Activated CD8-positive, alpha-beta memory T cell treated with anti-CD3 and anti-CD28 coated beads for 1 hour (primary cell): ENCODE measurements at places on chromosomes 12 and 14.

- DNase-seq = no peak
Measured at GRCh38 chr12:79274501-79275064, 410.0 kb downstream of the SYT1 start.

DNA sequence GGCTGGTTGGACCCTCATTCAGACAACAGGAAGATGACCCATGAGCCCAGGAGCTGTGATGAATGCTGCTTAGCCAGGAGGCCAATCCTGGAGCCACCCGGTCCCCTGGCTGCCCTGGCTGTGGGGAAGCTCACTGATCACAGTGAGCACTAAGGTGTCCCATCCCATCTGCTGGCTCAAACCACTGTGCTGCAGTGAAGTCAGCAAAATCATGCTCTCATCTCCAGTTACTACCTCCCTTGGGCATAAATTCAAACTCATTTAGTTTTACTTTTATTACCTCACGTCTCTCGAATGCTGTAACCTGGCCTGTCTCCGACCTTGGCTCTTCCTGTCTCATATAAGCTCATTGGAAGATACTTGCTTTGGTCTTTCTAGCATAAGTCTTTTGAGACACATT, 112.4 kb downstream of the APAF1 start:
- no peak for DNase-seq

GRCh38 chr12:2974560-2974971, 15.4 kb downstream of the TEAD4 start:
- no peak for DNase-seq

DNA sequence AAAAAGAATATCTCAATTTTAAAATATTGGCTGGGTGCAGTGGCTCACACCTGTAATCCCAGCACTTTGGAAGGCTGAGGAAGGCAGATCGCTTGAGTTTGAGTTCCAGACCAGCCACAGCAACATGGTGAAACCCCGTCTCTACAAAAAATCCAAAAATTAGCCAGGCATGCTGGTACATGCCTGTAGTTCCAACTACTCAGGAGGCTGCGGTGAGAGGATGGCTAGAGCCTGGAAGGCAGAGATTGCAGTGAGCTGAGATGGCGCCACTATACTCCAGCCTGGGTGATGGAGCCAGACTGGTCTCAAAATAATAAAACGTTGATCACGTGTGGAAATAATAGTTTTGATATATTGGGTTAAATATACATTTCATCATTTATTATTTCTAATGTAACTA, 5.7 kb downstream of the MTRFR start:
- DNase-seq = no peak

DNA sequence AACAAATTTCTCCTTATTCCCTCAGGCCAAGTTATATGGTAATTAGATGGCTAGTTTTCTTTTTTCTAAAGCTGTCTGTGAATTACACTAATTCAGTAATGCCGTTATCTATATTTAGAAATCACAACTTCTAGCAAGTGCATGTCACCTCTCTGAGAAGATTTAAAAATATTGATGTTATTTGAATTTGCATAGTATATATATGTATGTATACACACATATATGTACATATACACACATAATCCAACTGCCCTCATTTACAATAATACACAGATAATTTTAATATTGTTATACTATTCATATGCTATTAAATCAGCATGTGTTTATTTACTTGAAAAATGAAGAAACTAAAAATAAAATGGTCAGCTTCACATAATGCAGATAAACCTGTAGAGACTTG, 563.9 kb downstream of the SLC16A7 start:
- DNase-seq = no peak

DNA sequence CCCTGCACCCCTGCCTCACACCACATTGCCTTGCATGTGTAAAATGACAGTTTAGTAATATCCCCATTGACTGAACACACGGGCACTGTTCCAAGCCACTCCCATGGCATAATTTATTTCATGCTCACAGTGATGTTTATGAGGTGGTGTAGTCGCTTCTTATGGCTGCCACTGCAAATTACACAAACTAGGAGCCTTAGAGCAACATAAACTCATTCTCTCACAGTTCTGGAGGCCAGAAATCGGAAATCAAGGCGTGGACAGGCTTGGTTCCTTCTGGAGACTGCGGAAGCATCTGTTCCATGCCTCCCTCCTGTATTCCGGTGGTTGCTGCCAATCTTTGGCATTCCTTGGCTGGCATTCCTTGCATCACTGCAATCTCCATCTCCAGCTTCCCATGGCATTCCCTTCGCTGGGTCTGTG, 97.3 kb downstream of the RIN3 start:
- DNase-seq = no peak

- DNase-seq = no peak
Measured at GRCh38 chr14:51201890-51202289, 38.2 kb upstream of the TMX1 start.

DNA sequence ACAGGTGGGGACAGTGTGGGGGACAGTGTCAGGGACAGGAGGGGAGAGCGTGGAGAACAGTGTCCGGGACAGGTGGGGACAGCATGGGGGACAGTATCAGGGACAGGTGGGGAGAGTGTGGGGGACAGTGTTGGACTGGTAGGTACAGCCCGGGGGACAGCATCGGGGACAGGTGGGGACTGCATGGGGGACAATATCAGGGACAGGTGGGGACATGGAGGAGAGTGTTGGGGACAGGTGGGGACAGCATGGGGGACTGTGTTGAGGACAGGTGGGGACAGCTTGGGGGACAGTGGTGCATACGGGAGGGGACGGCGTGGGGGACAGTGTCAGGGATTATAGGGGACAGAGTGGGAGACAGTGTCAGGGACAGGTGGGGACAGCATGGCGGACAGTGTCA, 212.3 kb downstream of the TMEM121 start:
- no peak for DNase-seq

GRCh38 chr14:33788161-33788560, 162.7 kb downstream of the EGLN3 start:
- no peak for DNase-seq

- no peak for DNase-seq
Measured at GRCh38 chr14:92492258-92492657, 21.3 kb upstream of the RIN3 start.

DNA sequence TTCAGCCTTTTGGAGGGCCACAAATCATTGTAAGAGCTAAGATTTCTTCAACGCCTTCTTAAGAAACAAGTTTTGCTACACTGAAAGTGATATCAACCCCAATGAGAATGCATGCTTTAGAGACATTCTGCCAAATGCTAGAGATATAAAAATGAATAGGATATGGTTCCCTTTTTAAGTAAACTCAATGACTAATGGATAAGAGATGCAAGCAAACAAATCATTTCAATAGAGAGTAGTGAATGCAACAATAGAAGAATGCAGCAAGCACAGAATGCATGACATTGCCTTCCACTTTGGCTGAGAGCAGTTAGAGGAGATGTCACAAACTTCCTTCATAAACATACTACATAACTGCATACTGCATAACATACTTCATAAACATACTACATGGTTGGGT, 116.4 kb downstream of the PDZRN4 start:
- no peak for DNase-seq

DNA sequence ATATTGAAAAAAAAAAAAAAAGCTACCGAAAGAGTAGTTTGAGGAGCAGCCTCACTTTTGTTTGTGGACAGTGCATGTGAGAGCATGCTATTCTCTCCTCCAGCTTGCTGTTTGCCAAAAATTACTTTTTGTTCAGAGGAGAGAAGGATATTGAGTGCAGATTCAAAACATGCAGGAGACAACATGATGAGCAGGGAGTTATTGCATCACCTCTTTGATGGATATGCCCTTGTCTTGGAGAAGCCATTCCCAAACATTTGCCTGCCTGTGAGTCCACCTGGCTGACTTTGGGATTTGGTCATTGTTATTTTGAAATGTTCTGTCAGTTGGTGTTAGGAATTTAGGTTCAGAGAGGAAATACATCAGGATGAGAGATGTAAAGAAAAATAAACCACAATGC, 2.4 kb downstream of the C12orf75 start:
- no peak for DNase-seq

GRCh38 chr12:56867216-56867615, 67.0 kb downstream of the SDR9C7 start:
- no peak for DNase-seq

DNA sequence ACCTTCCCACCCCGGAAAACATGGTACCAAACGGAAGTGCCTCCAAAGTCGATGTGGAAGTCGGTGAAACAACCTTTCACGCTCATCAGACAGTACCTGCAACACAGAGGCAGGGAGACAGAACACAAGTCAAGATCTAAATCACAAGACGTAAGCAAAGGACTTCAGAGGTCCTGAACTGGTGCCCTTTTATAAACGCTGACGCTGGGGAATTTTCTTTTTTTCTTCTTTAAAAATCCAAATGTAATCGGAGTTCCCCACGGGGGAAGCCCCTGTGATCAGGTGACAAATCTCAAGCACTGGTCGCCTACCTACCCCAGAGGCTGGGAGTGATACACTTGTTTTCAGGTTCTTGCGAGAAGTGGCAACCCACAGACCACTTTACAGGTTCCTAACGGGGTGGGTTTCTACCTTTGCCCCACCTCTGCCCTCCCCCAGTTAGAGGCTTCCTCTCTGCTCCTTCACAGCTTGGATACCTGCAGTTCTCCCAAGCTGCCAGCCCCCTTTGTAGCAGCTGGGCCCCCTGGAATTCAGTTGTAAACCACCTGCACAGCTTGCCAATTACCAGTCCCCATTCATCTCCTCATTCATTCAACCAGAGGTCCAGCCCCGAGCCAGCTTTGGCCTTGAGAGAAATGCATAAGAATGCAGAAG, 46.2 kb downstream of the KDM2B start:
- peak; percentile 29 for DNase-seq

DNA sequence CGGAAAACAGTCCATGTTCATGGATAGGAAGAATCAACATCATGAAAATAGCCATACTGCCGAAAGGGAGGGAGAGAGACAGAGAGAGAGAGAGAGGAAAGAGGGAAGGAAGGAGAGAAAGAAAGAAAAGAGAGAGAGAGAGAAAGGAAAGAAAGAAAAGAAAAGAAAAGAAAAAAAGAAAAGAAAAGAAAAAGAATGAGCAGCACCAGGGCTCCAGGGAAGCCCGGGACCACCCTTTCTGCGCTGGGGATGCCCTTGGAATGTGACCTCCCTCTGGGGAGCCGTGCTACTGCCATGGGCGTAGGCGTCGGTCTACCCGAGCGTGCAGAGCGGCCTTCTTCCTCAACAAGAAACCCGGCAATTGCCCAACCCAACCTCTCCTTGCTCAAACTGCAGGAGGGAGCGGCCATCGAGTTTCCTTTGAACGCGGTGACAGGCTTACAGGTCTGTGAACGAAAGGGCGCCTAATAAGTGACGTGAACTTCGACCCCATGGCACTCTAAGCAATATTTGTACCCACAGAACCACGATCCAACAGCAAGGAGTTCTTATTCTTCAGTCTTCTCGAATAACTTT, 16.9 kb downstream of the OR6S1 start:
- no peak for DNase-seq

GRCh38 chr12:79063258-79063657, 198.7 kb downstream of the SYT1 start:
- no peak for DNase-seq

- no peak for DNase-seq
Measured at GRCh38 chr12:108782971-108783370, 51.7 kb upstream of the CORO1C start.

- DNase-seq = no peak
Measured at GRCh38 chr12:115571027-115571426, 706.5 kb downstream of the MED13L start.
